ENCODE measurements at places on chromosomes 2 and 18.
A peak's percentile ranks its signal among the peaks of the same experiment; 100 is the strongest.

DNA sequence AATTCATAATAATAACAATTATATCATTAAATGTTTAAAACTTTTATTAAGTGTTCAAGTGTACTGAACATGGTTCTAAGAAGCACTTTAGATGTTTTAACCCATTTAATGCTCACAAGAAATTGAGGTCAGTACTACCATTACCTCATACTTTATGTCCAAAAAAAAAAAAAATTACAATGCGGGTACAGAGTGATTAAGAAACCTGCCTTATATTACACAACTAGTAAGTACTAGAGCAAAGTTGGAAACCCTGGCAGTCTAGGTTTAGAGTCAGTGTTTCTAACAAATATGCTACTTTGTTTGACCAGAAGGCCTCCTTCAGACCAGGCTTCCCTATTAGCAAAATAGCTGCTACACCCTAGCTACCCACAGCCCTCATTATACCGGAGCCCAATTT lies 28.5 kb downstream of the PLEKHM3 start:
- no peak for DNase-seq

DNA sequence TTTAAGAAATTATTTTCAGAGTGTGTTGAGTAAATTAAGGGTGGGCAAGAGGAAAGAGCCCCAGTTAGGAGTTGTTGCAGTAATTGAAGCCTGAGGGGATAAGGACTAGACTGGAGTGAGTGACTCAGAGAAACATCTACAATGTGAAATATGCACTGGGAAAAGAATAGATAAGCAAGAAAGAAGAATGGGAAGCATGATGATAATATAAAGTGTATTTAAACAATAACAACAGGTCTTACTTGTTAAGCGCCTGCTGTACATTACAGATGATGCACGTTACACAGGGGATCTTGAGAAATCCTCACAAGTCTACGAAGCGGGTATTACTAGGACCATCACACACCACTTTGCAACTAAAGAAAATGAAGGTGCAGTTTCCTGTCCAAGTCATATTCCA lies 73.6 kb upstream of the STK17B start:
- DNase-seq: no peak

GRCh38 chr18:62523631-62524439 lies 1.0 kb downstream of the ZCCHC2 start:
- peak; percentile 55 for DNase-seq

DNA sequence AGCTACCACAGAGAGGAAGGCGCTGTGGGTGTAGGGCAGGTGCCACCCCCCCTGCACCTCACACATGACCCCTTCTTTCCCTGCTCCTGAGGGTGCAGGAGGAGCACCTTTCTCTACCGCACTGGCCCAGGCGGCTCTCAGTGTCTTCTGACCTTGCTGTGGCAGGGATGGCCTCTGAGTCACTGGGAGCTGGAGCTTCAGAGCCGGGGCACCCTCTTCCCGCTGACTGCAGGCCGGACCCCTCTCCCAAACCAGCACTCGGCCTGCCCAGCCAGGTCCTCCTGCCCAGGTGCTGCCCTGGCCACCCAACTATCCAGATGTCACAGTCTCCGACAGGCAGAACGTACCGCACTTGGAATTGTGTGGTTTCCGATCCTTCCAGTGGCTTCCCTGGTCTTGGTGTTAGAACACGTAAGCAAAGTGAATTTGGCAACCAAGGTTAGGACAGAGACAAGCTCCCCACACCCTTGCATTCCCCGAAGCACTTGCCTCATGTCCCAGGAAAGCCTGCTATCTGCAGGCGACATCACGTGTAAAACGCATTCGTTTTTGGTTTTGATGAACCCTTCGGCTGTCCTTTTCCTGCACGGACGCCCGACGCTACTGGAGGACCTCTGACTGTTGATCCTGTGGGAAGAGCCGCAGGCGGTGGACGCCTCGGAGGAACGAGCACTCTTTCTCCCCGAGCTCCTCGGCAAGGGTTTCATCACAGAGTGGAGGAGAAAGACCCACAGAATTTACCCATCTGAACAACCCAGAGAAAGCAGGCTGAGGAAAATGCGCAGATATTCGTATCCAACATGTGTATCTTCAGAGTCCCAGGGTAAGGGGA lies 24.7 kb upstream of the KCNG2 start:
- DNase-seq: no peak

DNA sequence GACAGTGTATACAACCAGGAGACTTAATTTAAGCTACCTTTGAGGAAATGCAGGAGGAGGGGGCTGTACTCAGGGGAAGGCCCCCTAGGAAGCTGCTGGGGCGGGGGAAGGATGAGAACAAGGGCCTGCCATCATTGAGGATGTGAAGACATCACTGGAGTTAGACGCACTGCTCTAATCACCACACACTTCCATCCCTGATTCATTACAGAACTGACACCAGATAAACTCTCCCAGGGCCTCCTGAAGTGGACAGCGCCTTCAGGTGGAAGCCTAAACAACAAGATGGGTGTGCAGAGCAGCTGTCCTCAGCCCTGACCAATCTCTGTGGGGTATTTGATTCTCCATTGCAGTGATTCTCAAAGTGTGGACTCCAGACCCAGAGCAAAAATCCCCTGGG lies 30.6 kb upstream of the SLC35G4 start:
- DNase-seq: no peak

GRCh38 chr2:234851451-234851850 lies 100.4 kb upstream of the SH3BP4 start:
- DNase-seq: no peak

- no peak for DNase-seq
These were observed 44.2 kb upstream of the HS6ST1 start for GRCh38 chr2:128362889-128363228.

DNA sequence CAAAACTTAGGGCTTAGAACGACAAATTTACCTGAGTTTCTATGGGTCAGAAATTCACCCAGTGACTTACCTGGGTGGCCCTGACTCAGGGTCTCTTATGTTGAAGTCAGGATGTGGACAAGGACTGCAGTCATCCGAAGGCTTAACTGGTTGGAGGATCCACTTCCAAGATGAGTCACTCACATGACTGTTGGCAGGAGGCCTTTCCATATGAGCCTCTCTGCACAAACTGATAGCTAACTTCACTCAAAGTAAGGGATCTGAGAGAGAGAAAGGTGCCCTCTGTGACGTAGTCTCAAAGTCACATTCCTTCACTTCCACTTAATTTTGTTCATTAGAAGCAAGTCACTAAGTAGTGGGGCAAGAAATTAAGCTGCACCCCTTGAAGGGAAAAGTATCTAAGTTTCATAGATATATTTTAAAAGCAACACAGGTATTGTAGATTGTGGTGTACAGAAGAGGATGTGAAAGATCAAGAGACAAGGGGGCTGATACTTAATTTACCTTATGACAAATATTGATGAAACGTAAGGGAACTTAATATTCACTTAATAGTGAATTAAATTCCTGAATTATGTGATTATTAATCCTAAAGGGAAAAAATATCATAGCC lies 48.4 kb downstream of the TANK start:
- no peak for DNase-seq

DNA sequence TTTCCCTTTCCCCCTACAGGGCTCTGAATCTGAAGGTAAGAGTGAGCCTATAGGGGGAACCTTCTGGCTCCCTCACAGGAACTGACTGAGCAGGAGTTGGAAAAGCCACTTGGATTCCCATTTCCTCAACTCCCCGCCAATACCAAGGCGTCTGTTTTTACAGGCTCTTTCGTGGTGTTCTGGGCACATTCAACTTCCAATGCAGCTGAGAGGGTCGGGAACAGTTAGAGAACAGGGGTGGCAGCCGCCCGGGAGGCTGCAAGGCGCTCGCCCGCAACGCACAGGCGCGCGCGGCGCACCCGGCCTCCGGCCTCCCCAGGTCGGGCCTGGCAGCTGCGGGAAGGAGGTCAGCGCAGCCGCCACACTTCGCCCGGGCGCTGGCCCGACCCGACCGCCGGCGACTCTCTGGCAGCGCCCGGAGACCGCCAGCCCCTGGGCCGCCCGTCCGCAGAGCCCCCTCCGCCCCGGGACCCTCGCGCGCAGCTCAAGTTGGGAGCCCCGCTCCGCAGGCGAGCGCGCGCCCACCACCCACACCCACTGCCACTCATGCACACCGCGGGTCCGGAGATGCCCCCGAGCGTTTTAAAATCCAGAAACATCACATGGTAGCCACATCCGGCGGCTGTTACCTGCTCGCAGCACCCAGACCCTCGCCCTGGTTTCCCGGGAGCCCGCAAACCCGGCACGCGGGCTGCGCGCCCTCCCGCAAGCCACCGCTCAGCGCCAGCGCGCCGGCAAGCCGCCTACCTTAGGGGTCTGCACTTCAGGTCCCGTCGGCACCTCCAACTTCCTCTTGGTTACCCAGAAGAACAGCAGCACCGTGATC lies 816 bp downstream of the GALNT14 start:
- DNase-seq: no peak

- DNase-seq: no peak
These were observed 9.0 kb upstream of the IL18R1 start for GRCh38 chr2:102346381-102347130.

GRCh38 chr18:74271635-74272034 lies 20.1 kb downstream of the CYB5A start:
- no peak for DNase-seq

- no peak for DNase-seq
These were observed 6.7 kb upstream of the CNNM3 start for GRCh38 chr2:96809216-96809882.

DNA sequence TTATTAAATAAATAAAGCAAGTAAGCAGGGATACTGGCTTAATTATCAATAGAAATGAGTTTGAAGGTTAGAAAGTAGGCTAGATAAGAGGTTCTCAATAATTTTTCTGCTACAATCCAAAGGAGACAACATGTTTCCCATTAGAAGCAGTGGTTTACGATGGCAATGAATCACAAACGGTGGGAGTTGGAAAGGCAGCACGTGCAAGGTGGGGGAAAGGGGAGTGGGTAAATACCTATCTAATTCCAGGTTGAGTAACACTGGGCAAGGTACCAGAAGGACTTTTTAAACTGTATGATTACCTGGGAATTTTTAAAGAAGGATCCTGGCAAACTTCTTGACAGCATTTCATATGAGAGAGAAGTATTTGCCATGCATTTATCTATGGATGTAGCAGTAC lies 289.9 kb downstream of the NBAS start:
- DNase-seq: no peak

DNA sequence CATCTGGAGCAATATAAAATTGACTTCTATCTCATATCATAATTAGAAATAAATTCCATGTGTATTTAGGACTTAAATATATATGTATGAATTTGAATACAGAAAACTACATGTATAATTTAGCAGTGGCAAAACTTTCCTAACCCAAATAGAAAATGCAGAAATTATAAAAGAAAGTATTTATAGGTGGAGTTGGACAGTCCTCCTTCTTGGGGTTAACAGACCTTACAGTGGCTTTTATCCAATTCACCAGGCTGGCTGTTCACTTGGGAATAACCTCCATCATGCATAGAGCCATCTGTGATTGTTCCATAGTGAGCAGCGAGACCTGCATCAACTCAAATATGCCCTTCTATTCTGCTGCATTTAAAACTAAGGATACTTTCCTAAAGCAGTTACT lies 8.3 kb downstream of the DDX1 start:
- no peak for DNase-seq

- no peak for DNase-seq
These were observed 32.3 kb downstream of the BABAM2 start for GRCh38 chr2:27922842-27923241.

DNA sequence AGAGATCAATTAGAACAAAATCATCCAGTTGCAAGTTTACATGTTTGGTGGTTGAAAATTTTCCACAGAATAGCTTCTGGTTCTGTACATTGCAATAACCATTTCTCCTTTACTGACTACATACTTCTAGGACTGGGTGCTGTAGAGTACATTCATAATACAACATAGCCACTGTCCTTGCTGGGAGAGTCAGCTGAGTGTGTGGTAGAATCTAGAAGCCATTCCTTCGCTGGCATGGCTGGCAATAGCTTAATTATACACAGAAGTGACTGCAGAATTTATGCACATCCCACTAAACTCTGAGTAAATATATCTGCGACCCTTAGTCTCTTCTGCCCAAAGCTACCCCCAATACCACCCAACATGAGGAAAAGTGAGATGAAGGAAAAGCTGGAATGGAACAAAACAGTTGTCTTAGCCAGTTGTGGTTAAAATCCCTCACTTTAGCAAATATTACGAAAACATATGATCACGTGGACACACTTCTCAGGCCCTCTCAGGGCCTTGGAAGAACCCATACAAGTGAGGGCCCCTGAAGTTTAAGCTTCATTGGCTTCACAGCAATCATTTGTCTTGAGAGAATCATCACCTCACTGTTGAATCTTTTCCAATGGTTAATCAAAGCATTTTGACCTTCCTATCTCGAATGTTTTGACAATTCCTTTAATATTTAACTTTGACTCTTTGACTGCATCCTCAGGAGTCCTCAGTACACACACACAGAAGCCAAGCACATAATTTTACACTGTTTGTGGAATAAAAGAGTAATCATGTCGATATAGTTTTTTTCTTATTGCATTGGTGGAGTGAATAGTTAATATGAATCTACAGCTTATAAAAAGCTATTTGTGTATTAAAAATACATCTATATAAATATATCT lies 225.1 kb downstream of the ZNF385B start:
- no peak for DNase-seq

GRCh38 chr18:57220480-57220879 lies 73.6 kb downstream of the BOD1L2 start:
- no peak for DNase-seq

DNA sequence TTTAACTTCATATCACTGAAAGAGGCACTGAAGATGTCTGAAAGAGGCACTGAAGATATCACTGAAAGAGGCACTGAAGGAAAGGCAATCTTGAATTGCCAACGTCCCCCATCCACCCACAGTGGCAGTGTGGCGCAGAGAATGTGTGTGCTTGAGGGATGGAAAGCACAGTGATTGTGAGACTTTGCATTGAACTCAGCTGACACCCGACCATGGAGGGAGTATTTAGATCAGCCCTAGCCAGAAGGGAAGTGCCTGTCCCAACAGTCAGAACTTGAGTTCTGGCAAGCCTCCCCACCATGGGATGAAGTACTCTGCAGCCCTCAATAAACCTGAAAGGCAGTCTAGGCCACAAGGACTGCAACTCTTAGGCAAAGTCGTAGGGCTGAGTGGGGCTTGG lies 33.8 kb downstream of the MAP4K3 start:
- DNase-seq: no peak

DNA sequence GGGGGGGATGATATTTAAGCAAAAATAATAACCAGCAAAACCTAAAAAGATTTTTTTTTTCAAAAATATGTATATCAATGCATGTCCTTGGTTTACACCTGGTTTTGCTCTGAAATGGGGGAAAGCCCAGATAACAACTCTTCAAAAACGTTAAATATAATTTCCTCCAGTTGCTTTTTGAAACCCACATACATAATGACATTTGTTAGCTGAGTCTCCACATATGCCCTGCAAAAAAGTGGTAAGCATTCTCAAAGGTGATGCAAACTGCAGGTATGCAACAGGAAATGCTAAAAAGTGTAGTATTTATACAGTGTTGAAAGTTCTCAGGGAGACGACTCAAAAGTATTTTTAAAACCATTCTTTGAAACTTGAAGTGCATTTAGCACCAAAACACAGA lies 258.6 kb downstream of the ZEB2 start:
- DNase-seq: no peak

GRCh38 chr2:46915281-46915810 lies at the start of gene MCFD2:
MCFD2 (minus strand) TSS chr2:46915806; CDS start chr2:46909171, 6,635 bp downstream.
- DNase-seq: no peak
